Stimulated activated CD8-positive, alpha-beta memory T cell treated with anti-CD3 and anti-CD28 coated beads, Interleukin-15, amount 100 ng/mL, for 4 hours (primary cell): ENCODE measurements at places on chromosomes 5 and 9.

DNA sequence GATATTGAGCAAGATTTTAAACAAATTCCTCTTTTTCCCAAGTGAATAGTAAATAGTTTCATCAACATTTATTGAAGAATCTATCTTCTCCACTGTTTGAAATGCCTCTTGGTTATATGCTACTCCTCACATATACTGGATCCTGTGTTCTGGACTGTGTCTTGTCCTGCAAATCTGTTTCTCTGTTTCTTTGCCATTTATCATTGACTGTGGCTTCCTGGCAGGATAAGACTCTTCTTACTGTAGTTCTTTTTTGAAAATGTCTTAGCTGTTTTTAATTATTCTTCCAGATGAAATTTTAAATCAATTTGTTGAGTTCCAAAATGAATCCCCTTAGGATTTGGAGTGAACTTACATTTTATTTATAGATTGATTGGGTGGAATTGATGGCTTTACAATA is 27.8 kb downstream of the RALGPS1 start:
- DNase-seq = no peak

- no peak for DNase-seq
Observed at GRCh38 chr5:160231783-160232342, 2.6 kb downstream of the FABP6 start.

DNA sequence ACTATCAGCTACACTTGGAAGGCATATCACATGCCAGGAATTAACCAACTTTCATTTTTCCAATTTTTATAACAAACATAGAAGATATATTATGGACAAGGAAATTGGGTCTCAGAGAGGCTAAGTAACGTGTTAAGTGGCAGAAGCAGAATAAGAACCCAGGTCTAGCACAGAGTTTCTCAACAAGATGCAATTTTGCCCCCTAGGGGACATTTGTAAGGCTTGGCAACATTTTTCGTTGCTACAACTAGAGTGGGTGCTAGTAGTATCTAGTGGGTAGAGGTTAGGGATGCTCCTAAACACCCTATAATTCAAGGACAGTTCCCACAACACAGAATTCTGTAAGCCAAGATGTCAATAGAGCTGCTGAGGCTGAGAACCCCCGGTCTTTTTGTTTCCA is 180.6 kb downstream of the SNCAIP start:
- DNase-seq = no peak

DNA sequence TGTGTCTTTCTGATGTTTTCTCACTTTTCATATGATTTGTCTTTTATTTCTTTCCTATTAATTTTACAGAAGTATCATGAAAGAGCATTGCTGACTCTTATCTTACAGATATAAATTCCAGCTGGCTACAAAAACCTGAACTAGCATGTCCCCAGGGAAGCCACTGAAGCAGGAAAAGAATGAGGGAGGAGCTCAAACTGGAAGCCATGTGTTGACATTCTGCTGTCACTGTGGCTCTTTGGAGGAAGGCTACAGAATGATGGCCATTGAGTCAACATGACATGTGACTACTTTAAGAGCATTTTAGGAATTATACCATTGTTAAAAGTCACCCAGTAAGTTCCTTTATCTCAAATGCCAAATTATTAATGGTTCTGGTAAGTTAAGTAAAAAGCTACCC is 638.3 kb upstream of the DMAC1 start:
- DNase-seq = no peak

- DNase-seq = no peak
Observed at GRCh38 chr5:173498286-173498685, 118.2 kb downstream of the BOD1 start.

DNA sequence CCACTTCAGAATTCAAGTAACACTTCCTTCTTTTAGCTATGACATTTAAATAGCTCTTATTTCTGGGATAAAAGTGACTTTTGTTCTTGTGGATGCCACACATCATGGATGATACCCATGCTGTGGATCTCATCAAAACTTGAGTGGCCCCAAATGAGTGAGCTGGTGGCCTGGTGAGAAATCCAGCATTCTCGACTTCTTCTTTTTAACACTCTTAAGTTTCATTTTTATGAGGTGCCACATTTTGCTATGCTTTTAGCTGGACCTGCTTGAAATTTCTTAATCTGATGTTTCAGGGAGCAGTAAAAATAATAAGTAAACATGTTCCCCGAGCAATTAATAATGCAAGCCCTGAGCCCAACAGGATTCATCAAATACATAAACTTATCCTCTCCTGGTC is 384.8 kb upstream of the MEF2C start:
- DNase-seq = no peak

DNA sequence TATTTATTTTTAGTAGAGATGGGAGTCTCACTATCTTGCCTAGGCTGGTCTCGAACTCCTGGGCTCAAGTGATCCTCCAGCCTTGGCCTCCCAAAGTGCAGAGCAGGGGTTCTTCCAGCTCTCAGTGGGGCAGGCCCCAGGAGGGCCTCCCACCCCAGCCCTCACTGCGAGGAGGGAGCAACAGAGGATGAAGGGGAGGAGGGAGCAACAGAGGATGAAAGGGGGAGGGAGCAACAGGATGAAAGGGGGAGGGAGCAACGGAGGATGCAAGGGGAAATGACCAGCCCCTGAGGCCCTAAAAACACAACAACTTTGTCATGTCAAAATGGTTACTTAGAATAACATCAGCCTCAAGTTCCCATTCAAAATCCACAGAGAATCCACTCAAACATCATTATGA is 10.0 kb downstream of the TRIM14 start:
- DNase-seq = no peak

DNA sequence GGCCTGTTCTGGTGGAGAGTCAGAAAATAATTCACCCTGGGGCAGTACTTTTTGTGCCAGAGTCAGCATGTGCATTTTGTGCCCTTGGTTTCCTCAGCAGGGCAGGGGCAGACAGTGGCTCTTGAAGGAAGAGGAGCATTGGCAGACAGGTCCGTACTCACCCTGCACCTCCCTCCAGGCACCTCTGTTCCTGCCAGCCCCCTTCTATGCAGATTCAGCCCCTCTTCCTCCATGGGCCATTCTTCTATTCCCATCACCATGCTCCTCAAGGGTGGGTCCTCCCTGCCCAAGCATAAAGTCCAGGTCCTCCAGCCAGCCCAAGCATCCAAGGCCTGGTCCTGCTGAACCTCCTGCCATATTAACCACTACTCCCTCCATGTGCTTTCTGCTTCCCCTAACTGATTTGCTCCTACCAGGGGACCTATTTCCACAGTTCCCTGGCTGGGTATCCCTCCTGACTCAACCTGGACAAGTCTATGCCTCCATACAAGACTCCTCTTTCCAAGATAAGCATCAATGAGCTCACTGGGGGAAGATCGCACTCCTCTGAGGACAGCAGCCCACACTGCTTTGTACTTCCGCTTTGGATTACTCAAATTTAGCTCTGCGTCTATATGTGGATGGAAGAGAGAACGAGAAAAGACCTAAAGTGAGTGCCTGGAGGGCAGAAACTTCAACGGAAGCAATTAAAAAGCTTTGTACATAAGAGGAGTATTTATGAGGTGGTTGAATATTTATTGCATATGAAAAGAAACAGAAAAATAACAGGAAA is 9.3 kb upstream of the ACSL6 start:
- DNase-seq = no peak

DNA sequence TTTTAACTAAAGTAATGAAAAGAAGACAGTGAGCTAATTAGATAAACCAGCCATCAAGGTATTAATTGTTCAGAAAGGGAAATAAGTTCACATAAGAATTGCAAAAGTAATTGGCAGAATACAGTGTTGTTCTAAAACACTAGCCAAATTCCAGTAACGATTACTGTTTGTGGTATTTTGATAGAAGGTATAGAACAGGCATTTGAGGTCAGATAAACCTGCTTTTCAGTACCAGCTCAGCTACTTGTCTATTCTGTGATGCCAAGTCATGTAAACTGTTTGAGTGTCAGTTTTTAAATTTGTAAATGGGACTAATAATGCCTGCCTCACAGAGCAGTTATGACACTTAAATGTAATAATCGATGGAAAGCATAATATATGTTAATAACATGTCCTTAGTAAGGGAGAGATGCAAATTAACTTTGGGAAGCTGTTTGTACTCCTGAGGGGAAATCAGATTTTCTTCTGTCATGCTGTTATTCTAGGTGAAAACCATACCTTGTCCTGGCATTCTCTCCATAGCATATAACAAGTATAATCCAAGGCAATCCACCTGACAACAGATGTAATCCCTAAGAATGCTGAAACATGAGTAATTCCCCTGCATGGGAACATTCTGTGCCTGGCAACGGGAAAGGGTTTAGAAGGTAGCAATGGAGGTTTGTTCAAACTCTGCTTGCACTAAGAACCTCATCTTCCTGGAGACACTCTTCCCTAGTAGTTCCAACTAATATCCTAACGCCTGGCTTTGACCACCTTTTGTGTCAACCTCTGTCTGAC is 509.5 kb upstream of the PAPPA start:
- DNase-seq = no peak

DNA sequence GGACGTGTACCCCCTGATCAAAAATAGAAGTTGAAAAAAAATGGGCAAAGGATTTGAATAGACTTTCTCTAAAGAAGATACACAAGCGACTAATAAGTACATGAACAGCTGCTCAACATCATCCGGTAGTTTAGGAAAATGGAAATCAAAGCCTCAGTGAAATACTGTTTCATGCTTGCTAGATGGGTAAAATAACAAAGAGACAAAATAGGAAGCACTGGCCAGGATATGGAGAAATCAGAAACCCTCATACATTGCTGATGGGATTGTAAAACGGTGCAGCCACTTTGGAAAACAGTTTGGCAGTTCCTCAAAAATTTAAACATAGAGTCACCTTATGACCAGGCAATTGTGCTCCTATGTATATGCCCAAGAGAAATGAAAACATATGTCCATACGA is 65.0 kb upstream of the SUB1 start:
- DNase-seq = no peak

- DNase-seq = no peak
Observed at GRCh38 chr5:2106721-2107120, 224.0 kb upstream of the IRX4 start.

DNA sequence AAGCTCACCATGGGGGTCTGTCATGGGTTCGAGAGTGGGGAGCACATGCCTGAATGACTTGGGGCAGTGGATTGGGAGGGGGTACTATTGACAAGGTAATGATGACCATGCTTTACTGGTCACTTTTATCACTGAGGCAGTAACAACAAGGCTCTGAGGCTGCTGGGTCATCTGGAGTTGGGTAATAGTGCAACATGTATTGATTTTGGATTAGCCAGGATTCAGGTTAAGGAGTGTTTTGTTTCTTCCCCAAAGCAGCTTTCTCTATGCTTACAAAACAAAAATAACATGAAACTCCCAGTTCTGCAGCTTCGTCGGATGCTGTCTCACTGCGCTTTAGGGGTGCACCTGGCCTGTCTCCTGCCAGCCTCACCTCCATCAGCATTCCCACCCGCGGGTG is 155.3 kb downstream of the GADD45G start:
- no peak for DNase-seq

DNA sequence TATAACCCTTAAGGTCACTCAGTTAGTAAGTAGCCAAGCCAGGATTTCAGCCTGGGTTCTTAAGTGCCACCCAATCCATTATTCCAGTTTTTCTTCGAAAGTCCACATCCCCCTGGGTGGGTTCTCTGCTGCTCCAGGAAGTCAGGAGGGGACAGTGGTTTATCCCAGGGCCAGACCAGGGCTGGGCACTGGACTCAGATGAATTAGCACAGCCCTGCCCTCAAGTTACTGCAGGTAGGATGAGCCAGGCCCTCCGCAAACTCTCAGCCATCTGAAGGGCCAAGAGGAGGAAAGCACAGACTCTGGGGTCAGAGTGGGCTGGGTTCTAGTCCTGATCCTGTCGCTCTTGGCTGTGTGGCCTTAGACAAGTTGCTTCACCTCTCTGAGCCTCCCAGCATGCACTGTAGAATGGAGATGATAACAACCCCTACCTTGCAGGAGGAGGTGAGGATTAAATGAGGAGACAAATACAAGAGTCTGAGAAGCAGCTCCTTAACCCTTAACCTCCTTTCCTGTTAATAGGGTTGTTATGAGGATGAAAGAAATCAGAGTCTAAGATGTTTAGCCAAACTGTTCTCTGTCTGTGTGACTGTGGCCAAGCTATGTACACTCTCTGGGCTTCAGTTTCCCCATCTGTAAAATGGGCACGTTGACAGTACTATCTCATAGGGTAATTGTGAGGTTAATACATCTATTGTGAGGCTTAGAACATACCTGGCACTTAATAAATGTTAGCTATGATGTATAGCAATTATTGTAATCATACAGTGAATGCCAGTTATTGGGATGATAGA is 6.8 kb upstream of the NEURL1B start:
- no peak for DNase-seq

- no peak for DNase-seq
Observed at GRCh38 chr5:42982107-42982622, 58.0 kb downstream of the ANXA2R start.

- no peak for DNase-seq
Observed at GRCh38 chr5:82160948-82161347, 117.2 kb downstream of the RPS23 start.

GRCh38 chr5:124421584-124421983 is 324.9 kb downstream of the ZNF608 start:
- no peak for DNase-seq
